ENCODE measurements at places on chromosomes 4 and X.

DNA sequence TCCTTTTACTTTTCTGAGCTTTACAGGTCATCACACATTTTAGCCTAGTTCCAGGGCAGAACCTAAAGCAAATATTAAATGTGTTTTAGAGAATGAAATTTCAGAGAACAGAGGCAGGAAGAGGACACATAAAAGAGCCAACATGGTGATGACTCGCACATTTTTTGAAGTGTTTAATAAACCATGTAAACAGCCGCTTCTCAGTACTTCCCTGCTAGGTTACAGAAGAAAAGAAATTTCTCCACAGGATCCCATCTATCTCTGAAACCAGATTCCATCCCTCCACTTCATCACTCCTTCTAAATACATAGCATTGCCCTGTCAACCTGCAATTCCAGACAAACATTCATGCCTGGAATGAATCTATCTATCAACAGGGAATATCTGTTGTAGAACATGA, 949.5 kb upstream of the PCDH7 start:
- DNase-seq = no peak

- DNase-seq = no peak
Observed at GRCh38 chrX:102126863-102127262, 1.4 kb downstream of the TCEAL2 start.

GRCh38 chr4:182022909-182023308, 220.3 kb upstream of the TENM3 start:
- peak; percentile 4 for DNase-seq

DNA sequence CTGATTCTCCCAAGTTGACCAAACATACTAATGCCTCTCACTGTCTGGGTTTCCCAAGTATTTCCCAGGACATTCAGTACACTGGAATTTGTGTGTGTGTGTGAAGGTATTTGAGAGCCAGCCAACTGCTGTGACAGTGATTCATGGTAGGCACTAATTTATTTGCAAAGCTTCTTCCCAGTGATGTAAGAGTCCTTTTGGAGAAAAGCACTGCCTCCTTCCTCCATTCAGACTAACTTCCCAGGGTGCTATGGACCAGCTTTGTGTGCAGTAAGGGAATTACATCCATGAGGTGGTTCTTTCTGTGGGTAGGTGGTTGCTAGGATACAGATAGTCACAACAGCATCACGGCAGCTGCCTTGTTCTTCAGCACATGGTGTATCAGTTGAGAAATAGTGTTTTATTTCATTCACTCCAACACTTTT, 8.7 kb downstream of the EGF start:
- DNase-seq = peak; percentile 63

GRCh38 chr4:8250227-8250626, 19.3 kb upstream of the HTRA3 start:
- DNase-seq = no peak

DNA sequence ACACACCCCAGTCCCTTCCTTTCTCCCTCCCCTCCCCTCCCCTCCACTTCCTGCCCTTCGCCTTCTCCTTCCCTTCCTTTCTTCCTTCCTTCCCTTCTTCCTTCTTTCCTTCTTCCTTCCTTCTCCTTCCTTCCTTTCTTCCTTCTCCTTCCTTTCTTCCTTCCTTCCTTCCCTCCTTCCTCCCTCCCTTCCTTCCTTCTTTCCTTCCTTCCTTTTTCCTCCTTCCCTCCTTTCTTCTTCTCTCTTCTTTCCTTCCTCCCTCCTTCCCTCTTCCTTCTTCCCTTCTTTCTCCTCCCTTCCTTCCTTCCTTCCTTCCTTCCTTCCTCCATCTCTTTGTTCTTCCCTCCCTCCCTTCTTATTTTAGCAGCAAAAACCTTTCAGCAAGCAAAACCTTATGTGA, 162.1 kb downstream of the EFNB1 start:
- DNase-seq = no peak

- peak; percentile 41 for DNase-seq
Observed at GRCh38 chr4:8110071-8110986, 48.3 kb downstream of the ABLIM2 start.

DNA sequence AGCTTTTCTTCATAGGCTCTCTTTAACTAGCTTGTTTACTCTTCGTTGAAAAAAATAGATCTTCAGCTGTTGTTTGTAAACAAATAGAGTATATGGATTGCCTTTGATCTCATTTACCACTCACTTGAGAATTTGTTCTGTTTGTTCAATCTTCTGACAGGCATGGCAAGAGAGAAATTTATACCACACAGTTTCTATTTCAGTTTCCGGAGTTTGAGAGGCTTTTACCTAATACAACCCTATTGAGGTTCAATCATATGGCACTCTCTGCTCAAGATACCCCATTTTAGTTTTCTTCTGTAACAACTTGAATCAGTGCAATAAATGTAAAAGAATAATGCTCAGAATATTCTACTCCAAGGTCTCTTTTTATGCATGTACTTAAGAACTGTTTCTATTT, 148.0 kb downstream of the EMCN start:
- DNase-seq = no peak
